ENCODE measurements at places on chromosomes 11 and 22. TPM values are rescaled to one million over a fixed set of nuclear protein-coding genes. Genes with fewer than 3 reads are reported as not detected.

Gene TSSK2
- total RNA-seq = not detected

Gene CCDC89
- total RNA-seq = not detected

Gene TEX54
- total RNA-seq = 0.66 TPM

Gene APOBEC3C
- total RNA-seq = 4.3 TPM

Gene HEPN1
- total RNA-seq = 0.05 TPM

Gene HBB
- total RNA-seq = not detected

Gene CREB3L1
- 3.3 TPM for total RNA-seq

Gene SLC25A17
- total RNA-seq = 32.3 TPM

Gene F2
- total RNA-seq = not detected

Gene MUC2
- not detected for total RNA-seq

Gene KIRREL3
- 2.2 TPM for total RNA-seq

Gene KIF18A
- 23.1 TPM for total RNA-seq

Gene SLC22A25
- total RNA-seq = not detected

Gene SYT9
- 0.11 TPM for total RNA-seq

Gene ADM2
- 0.79 TPM for total RNA-seq

Gene NEFH
- total RNA-seq = not detected

Gene ZNRF3
- total RNA-seq = 7.1 TPM

Gene MPZL3
- total RNA-seq = 1.7 TPM

Gene NAALAD2
- total RNA-seq = 1.3 TPM

Gene DYNC2H1
- 29.4 TPM for total RNA-seq

Gene OR8G1
- not detected for total RNA-seq

Gene GAL3ST3
- not detected for total RNA-seq

Gene SF1
- total RNA-seq = 153 TPM

Gene OR5P2
- not detected for total RNA-seq

Gene PATE4
- not detected for total RNA-seq

Gene TRPM5
- 0.05 TPM for total RNA-seq

Gene ZW10
- total RNA-seq = 32.3 TPM

Gene HDAC10
- 13.6 TPM for total RNA-seq

Gene OR8A1
- total RNA-seq = not detected

Gene UBE2L6
- 51.2 TPM for total RNA-seq

All from HT1080 (cell line).